Skin of body (tissue), 3 donors: ENCODE measurements at places on chromosomes 5 and 9.
A peak's percentile ranks its signal among the peaks of the same experiment; 100 is the strongest.

DNA sequence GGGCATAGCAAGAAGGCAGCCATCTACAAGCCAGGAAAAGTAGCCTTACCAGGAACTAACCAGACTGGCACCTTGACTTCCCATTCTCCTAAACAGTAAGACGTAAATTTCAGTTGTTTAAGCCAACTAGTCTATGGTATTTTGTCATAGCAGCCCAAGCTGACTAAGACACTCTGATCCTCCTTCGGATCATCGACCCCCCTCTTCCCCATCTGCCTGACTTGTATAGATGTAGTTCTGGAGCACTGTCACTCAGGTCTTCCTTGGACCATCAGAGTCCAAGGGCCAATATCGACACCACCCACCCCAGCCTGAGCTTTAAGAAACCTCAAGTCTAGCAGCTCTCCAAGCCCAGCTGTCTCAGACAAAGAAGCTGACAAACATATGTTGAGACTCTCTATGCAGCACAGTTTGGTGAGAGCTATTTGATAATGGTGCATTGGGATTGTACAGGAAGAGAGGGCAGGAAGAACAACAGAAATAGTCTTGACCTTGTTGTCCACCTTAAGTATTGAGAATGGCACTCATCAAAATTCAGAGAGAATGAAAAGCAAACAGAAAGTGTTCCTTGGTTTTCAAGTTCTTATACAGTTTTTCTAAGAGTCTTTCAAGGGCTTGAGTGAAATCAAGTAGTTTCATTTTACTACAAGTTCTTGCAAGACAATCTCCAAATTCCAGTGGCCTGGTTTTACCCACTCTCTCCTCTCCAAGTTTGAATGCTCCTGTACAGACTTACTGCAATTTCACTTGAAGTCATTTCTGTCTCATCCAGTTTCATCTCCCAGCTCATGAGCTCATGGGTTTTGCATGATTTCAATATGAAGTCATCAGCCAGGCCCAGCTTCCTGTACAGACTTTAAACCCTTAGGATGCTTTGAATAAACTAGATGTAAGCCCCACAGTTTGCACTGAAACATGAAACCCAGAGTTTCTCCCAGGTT is 122.3 kb upstream of the RAI14 start:
- DNase-seq: peak; percentile 35

DNA sequence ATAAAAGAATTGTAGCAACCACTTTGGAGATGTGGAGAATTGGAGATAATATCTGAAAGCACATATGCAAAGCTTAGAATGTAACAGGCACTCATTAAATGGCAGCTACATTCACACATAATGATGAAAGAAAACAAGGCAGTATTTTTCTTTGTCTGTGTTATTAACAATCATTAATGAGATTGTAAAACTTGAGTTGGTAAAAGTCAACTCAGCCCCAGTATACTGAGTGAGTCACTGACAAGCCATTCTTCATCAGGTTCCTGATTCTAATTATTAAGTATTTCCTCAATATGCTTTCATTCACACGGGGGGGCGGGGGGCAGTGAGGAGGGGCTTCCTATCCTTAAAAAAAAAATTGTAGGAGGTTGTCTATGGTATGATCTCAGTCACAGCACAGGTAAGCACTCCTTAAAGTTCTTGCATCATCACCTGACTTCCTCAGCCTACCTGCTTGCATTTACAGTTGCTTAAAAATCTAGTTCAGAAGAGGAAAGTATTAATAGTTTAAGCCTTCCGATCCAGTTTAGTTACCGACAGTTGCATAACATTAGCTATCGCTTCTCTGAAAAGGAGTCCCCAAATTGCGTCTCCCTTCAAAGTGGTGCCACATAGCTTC is 379.8 kb downstream of the EFNA5 start:
- no peak for DNase-seq

DNA sequence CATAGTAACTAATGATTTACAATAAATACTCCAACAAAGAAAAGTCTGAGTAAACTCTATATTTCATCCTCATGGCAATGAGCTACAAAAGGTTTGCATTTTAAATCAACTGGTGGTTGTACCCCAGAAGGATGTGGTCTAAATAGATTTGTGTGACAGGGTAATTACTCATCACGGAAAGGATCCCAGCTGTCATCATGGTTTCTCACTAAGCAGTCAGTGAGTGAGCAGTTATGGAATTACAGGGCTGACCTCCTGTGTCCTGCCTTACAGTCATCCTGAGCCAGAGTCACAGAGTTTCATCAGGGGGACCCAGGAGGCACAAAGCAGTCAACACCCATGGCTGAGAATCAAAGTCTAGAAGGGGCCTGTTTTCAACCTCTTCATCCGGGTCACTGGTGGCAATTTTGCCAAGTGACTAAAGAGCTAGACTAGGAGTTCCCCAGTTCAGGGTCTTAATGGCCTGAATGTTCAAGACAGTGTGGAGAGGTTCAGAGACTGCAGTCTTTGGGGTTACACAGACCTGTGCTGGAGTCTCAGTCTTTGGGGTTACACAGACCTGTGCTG is 210.7 kb upstream of the SLC24A2 start:
- DNase-seq: no peak

DNA sequence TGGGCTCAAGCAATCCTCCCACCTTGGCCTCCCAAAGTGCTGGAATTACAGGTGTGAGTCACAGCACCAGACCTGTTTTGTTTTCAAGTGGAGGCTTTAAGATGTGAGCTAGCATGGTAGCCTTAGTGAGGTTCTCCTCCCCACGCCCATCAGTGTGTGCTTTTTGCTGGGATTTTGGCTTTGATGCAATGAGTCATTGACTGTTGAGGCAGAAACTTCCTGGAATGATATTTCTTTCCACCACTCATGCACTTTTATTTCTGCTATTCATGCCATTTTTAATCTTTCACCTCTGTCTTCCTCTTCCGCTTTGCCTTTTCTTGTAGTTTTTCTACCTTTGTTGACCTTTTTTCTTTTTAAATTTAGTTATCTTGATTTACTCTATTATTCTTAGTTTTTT is 4.2 kb upstream of the NFIL3 start:
- no peak for DNase-seq

DNA sequence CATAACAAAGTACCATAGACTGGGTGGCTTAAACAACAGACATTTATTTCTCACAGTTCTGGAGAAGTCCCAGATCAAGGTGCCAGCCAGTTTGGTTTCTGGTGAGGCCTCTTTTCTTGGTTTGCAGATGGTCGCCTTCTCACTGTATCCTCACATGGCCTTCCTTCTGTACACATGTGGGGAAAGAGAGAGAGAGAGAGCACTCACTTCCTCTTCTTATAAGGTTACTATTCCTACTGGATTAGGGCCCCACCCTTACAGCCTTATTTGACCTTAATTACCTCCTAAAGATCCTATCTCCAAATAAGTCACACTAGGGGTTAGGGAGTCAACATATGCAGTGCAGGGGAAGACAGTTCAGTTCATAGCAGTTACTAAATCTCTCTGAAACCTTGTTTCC is 205.6 kb upstream of the GDNF start:
- no peak for DNase-seq

GRCh38 chr9:125548141-125548540 is 158.9 kb downstream of the MAPKAP1 start:
- DNase-seq: no peak

GRCh38 chr5:180596115-180596667 is 4.9 kb upstream of the SCGB3A1 start:
- DNase-seq: no peak

DNA sequence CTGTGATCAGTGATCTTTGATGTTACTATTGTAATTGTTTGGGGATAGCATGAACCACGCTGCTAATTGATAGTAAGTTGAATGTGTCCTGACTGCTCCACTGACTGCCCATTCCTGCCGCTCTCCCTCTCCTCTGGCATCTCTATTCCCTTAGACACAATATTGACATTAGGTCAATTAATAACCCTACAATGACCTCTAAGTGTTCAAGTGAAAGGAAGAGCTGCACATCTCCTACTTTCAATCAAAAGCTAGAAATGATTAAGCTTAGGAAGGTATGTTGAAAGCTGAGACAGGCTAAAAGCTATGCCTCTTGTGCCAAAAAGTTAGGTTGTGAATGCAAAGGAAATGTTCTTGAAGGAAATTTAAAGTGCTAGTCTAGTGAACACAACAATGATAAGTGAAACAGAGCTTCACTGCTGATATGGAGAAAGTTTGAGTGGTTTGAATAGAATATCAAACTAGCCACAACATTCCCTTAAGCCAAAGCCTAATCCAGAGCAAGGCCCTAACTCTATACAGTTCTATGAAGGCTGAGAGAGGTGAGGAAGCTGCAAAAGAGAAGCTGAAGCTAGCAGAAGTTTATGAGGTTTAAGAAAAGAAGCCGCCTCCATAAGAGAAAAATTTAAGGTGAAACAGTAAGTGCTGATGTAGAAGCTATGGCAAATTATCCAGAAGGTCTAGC is 12.9 kb downstream of the CLINT1 start:
- no peak for DNase-seq

- no peak for DNase-seq
Measured at GRCh38 chr5:5487585-5488360, 65.3 kb downstream of the ICE1 start.

DNA sequence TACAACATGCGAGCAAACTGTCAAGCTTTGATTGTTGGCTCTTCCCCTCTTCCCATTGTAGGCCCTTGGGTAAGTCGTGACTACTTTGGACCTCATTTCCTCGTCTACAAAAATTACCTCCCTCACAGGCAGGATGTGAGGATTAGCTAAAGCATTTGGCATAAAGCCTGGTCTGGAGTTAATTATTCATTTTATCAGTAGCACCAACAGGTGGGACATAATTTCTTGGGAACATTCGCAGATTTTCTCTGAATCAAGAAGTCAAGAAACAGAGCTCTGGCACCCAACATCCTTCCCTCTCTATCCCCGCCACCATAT is 39.9 kb upstream of the SEMA6A start:
- DNase-seq: no peak

GRCh38 chr5:126348855-126349635 is 74.2 kb upstream of the GRAMD2B start:
- no peak for DNase-seq

GRCh38 chr9:90724880-90725279 is 76.7 kb upstream of the SYK start:
- no peak for DNase-seq

- no peak for DNase-seq
Measured at GRCh38 chr5:68292316-68292715, 76.8 kb downstream of the PIK3R1 start.

GRCh38 chr5:36635721-36636390 is 29.4 kb downstream of the SLC1A3 start:
- DNase-seq: no peak

DNA sequence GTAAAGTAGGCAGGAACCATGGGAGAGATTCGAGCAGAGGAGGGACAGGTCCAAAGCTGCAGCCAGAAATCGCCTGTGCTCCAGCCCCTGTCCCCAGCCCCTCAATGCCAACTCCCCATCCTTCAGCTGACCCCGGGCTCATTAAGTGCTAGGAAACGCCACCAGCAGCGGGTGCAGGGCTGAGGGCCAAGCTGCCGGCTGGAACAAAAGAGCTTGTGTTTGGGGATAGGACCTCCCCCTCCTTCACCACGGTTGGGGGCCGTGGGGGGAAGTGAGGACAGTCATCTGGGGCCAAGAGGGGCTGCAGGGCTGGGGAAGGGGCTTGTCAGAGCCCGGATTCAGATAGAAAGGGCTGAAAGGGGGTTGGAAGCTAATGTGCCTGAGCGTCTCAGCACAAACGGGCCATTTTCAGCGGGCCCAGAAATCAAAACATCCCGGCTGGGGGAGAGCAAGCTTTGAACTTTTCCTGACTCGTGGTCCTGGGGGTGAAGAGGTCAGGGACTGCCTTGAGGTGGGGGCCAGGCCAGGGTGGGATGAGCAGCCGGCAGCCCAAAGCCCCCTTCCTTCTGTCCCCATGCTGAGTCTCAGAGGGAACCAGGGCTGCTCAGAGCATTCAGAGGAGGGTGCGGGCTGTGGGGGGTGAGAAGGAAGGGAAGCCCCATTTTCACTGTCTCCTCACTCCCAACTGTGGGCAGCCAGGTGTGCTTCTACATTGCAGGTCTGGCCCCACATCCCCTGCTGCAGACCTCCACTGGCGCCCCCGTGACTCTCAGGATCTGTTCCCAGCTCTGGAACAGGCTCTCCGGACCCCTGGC is 69.4 kb upstream of the DAB2IP start:
- no peak for DNase-seq

GRCh38 chr9:91163773-91164471 is 197.8 kb downstream of the AUH start:
- DNase-seq: no peak

- DNase-seq: no peak
Measured at GRCh38 chr5:133818031-133818431, 150.4 kb downstream of the C5orf15 start.

DNA sequence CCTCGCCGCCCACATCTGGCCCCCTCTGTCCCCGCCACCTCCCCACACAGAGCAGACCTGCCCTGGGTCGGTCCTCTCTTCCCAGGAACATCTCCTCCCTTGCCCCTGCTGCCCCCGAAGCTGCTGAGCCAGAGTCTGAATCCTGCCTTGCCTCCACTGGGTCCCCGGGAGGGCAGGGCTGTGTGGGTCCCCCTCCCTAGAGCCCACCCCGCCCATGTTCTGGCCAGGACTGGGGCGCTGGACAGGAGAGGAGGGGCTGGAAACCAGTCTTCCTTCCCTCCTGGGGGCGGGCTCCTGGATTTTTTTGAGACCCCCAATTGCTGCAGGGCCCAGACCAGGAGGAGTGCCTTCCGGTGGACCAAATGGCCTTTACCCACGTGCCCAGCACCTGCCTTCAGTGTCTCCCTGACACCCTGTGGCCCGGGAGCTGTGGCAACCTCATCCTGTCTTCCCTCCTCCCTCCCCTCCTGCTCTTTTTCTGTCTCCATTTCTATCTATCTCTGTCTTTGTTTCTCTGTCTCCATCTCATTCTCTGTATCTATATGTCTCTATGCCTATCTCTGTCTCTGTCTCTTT is 12.1 kb downstream of the MRPL36 start:
- no peak for DNase-seq

DNA sequence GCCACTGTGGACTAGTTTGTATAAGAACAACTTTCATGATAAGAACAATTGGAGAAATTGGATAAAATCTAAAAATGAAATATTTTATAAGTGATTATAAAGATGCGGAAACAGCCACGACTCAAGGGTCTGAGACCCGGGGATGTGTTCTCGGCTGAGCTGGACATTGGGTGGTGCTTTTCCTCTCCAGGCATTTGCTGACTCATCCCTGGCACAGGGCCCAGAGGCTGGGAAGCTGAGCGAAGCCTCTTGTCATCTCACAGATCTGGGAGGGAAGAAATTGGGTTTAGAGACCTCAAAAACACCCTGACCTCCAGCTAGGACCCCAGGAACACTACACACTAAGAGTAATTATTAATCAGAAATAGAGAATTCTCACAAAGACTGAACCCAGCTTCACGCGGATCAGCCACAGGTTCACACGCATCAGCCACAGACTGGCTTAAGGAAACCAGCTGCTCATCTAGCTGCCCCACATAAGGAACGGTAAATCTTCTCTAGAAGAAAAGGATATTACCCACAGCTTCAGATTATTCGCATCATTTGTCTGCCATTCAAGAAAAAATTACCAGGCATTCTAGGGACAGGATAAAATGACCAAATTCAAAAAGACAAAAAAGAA is 2.8 kb upstream of the OR2V1 start:
- no peak for DNase-seq

GRCh38 chr9:106324591-106325280 is 538.2 kb upstream of the ZNF462 start:
- no peak for DNase-seq
